ENCODE measurements at places on chromosomes 6 and 20. TPM values are rescaled to one million over a fixed set of nuclear protein-coding genes. Genes with fewer than 3 reads are reported as not detected.
A peak's percentile ranks its signal among the peaks of the same experiment; 100 is the strongest.

- H3K36me3 ChIP-seq, result no peaks in the 10 kb centered on the region
- peaks cover 69% of the 10 kb centered on the region for H3K27me3 ChIP-seq
- DNase-seq, result no peak
Measured at GRCh38 chr20:1784586-1784985, 110.6 kb upstream of the SIRPA start.

GRCh38 chr20:57651881-57652605 is 31.8 kb upstream of the ZBP1 start:
- no peaks in the 10 kb centered on the region for H3K36me3 ChIP-seq
- peaks cover 20% of the 10 kb centered on the region for H3K27me3 ChIP-seq
- no peak overlapping the region for H3K4me3 ChIP-seq
- no peak overlapping the region for H3K27ac ChIP-seq
- H3K4me1 ChIP-seq, result peaks cover 6% of the 10 kb centered on the region
- peak; percentile 62 for DNase-seq

DNA sequence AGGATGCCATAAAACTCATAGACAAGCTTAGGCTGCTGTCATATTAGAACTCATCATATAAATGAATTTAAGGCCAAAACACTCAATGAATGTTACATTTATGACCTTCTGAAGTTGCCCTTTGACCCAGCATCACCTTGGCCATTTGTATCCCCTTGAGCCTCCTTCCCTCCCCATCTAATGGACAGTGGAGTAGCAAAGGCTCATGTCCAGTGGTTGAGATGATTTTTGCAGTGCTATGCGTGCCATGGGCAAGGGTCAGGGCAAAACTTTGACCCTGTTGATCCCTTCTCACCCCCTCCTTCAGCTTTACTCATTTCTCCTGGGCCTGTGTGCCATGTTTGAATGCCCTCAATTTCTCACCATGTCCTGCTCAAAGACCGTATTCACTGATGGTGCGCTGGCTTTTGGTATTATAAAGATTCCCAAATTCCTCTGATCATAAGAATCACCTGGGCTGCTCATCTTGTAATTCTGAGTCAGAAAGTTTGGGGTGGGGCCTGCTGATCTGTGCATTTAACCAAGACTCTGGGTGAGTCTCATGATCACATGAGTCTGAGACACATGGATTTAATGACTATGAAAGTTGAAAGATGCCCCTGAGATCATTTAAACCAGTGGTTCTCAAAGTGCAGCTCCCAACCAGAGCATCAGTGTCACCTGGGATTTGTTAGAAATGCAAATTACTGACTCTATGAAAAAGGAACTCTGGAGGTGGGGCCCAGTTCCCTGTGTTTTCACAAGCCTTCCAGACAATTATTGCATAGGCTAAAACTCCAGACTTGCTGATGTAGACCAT is 57.5 kb upstream of the IL20RA start:
- no peaks in the 10 kb centered on the region for H3K4me1 ChIP-seq
- no peak overlapping the region for H3K4me3 ChIP-seq
- DNase-seq, result no peak
- H3K27me3 ChIP-seq, result no peaks in the 10 kb centered on the region
- H3K36me3 ChIP-seq, result no peaks in the 10 kb centered on the region
- H3K27ac ChIP-seq, result no peak overlapping the region

- H3K36me3 ChIP-seq, result no peaks in the 10 kb centered on the region
- H3K27ac ChIP-seq, result no peak overlapping the region
- H3K27me3 ChIP-seq, result no peaks in the 10 kb centered on the region
- H3K4me1 ChIP-seq, result peaks cover 8% of the 10 kb centered on the region
- no peak for DNase-seq
- H3K4me3 ChIP-seq, result no peak overlapping the region
Measured at GRCh38 chr6:101085327-101085726, 204.2 kb upstream of the ASCC3 start.

GRCh38 chr6:125097186-125097585 is 56.4 kb upstream of the TPD52L1 start:
- no peak overlapping the region for H3K27ac ChIP-seq
- peaks cover 12% of the 10 kb centered on the region for H3K4me1 ChIP-seq
- H3K4me3 ChIP-seq, result no peak overlapping the region

DNA sequence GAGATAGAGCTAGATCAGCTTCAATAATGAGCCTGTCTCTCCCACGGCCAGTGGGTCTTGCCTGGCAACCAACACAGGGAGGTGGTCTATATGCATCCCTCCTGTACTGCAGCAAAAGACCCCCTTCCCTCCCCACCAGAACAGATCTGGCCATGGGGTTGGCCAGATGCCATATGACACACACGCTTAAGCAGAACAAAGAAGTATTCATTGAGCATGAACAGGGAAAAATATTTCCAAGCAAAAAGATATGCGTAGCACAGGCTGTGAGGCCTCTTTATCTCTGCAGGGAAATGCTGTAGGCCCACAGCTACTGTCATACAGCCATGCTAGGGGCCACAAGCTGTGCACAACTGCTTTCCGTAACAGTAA is 73.4 kb upstream of the NRSN1 start:
- no peak for DNase-seq
- peaks cover 3% of the 10 kb centered on the region for H3K27me3 ChIP-seq
- H3K27ac ChIP-seq, result no peak overlapping the region
- no peak overlapping the region for H3K4me3 ChIP-seq
- peaks cover 9% of the 10 kb centered on the region for H3K4me1 ChIP-seq
- no peaks in the 10 kb centered on the region for H3K36me3 ChIP-seq

- peaks cover 12% of the 10 kb centered on the region for H3K4me1 ChIP-seq
- no peaks in the 10 kb centered on the region for H3K36me3 ChIP-seq
- no peak overlapping the region for H3K27ac ChIP-seq
- DNase-seq, result no peak
Measured at GRCh38 chr6:130843575-130844320, 16.5 kb downstream of the SMLR1 start.

The MOG gene
- total RNA-seq, result not detected

DNA sequence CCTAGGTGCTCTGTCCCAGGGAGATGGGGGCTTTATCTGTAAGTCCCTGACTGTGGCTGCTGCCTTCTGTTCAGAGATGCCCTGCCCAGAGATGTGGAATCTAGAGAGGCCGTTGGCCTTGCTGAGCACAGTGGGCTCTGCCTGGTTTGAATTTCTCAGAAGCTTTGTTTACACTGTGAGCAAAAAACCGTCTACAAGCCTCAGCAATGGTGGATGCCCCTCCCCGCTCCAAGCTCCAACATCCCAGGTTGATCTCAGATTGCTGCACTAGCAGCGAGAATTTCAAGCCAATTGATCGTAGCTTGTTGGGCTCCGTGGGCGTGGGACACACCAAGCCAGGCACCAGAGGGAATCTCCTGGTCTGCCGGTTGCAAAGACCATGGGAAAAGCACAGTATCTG is 16.3 kb upstream of the RPP40 start:
- H3K27me3 ChIP-seq, result no peaks in the 10 kb centered on the region
- no peak overlapping the region for H3K27ac ChIP-seq
- H3K36me3 ChIP-seq, result no peaks in the 10 kb centered on the region
- H3K4me1 ChIP-seq, result no peaks in the 10 kb centered on the region

The ANKRD66 gene
- total RNA-seq, result 0.34 TPM

GRCh38 chr6:106360410-106360988 is at the start of gene CRYBG1:
Gene CRYBG1, plus strand, starts transcription at chr6:106360717. Its CDS starts 192 bp downstream, at chr6:106360909.
- DNase-seq, result peak; percentile 90
- H3K36me3 ChIP-seq, result no peaks in the 10 kb centered on the region
- peaks cover 4% of the 10 kb centered on the region for H3K4me1 ChIP-seq
- peak within 1 kb of the TSS; percentile 43 for H3K27ac ChIP-seq

The TMEM200A gene
- 18.4 TPM for total RNA-seq

GRCh38 chr6:109296452-109296851 is 85.8 kb downstream of the CD164 start:
- peak overlapping the region; percentile 24 for H3K4me3 ChIP-seq
- H3K27ac ChIP-seq, result peak overlapping the region; percentile 40
- no peaks in the 10 kb centered on the region for H3K36me3 ChIP-seq
- no peaks in the 10 kb centered on the region for H3K27me3 ChIP-seq

The MOXD1 gene
- 3.7 TPM for total RNA-seq

The THBD gene
- total RNA-seq, result 1.5 TPM

- H3K27me3 ChIP-seq, result no peaks in the 10 kb centered on the region
- no peak for DNase-seq
- peaks cover 29% of the 10 kb centered on the region for H3K36me3 ChIP-seq
- H3K27ac ChIP-seq, result no peak overlapping the region
- peak overlapping the region; percentile 50 for H3K4me3 ChIP-seq
Measured at GRCh38 chr6:16134430-16134829, 5.5 kb downstream of the MYLIP start.

GRCh38 chr6:107244742-107245480 is 129.6 kb upstream of the BEND3 start:
- H3K36me3 ChIP-seq, result peaks cover 5% of the 10 kb centered on the region
- DNase-seq, result no peak
- H3K27ac ChIP-seq, result no peak overlapping the region

GRCh38 chr6:27059621-27060425 is 187.7 kb upstream of the PRSS16 start:
- H3K27me3 ChIP-seq, result peaks cover 5% of the 10 kb centered on the region
- no peaks in the 10 kb centered on the region for H3K36me3 ChIP-seq
- no peak overlapping the region for H3K27ac ChIP-seq
- peaks cover 2% of the 10 kb centered on the region for H3K4me1 ChIP-seq

- H3K27ac ChIP-seq, result no peak overlapping the region
- no peak for DNase-seq
- no peak overlapping the region for H3K4me3 ChIP-seq
Measured at GRCh38 chr20:44279228-44279627, 31.8 kb downstream of the FITM2 start.

- no peaks in the 10 kb centered on the region for H3K36me3 ChIP-seq
- peaks cover 19% of the 10 kb centered on the region for H3K27me3 ChIP-seq
- no peak within 1 kb of the TSS for H3K27ac ChIP-seq
Measured at GRCh38 chr6:73452107-73452461, at the start of gene CGAS. Gene CGAS, minus strand, starts transcription at chr6:73452297. Its CDS starts 116 bp downstream, at chr6:73452181.

DNA sequence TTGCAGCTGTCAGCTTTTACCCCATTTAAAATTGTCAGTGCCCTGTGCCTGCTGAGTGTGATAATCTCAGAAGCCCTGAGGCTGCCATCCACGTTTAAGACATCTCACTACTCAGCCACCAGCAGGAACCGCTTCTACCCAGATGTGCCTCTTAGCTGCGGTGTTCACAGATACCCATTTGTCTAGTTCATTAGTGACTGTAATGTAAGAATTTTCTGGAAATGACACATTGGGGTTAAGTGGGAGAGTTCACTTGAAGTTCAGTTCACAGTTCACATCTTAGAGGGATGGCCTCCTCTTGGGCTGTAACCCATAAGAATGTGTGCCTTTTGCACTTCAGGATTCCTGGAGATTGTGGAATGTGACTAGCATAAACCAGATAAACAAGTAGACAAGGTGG is 477.7 kb downstream of the BTBD3 start:
- peaks cover 8% of the 10 kb centered on the region for H3K4me1 ChIP-seq
- no peak for DNase-seq
- H3K27ac ChIP-seq, result peak overlapping the region; percentile 68
- H3K36me3 ChIP-seq, result no peaks in the 10 kb centered on the region
- no peaks in the 10 kb centered on the region for H3K27me3 ChIP-seq
- H3K4me3 ChIP-seq, result no peak overlapping the region

GRCh38 chr6:105322499-105323225 is 80.2 kb downstream of the PREP start:
- DNase-seq, result no peak
- peaks cover 44% of the 10 kb centered on the region for H3K36me3 ChIP-seq
- H3K27me3 ChIP-seq, result no peaks in the 10 kb centered on the region
- peaks cover 34% of the 10 kb centered on the region for H3K4me1 ChIP-seq
- H3K27ac ChIP-seq, result no peak overlapping the region

DNA sequence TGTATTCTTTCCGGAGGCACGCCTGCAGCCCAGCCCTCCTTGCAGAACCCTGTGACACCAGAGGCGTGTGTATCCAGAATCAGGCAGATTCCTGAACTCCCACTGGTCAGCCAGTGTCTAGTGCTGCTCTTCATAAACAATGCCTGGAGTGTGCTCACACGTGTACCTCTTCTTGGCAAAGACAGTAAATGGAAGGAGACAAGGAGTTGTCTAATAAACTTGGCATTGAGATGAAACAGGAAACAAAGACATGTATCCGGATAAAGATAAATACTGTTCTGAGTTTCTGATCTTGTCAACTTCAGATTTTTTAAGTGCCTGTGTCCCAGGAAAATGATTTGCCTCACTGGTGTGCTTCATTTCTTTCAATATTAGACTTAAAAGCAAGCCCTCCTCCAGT is 1.7 kb downstream of the RPS6KA2 start:
- peaks cover 25% of the 10 kb centered on the region for H3K27me3 ChIP-seq
- no peak for DNase-seq
- H3K4me1 ChIP-seq, result peaks cover 23% of the 10 kb centered on the region
- no peaks in the 10 kb centered on the region for H3K36me3 ChIP-seq

The AAR2 gene
- total RNA-seq, result 27.0 TPM

- no peaks in the 10 kb centered on the region for H3K36me3 ChIP-seq
- H3K4me3 ChIP-seq, result no peak overlapping the region
- H3K4me1 ChIP-seq, result peaks cover 4% of the 10 kb centered on the region
- H3K27me3 ChIP-seq, result peaks cover 14% of the 10 kb centered on the region
- H3K27ac ChIP-seq, result no peak overlapping the region
- no peak for DNase-seq
Measured at GRCh38 chr20:17457079-17457478, 74.1 kb downstream of the BFSP1 start.

The ASIP gene
- not detected for total RNA-seq

GRCh38 chr6:15220062-15220461 is 25.8 kb upstream of the JARID2 start:
- H3K27ac ChIP-seq, result no peak overlapping the region
- H3K36me3 ChIP-seq, result no peaks in the 10 kb centered on the region
- peaks cover 14% of the 10 kb centered on the region for H3K4me1 ChIP-seq
- no peak for DNase-seq
- no peak overlapping the region for H3K4me3 ChIP-seq
- H3K27me3 ChIP-seq, result no peaks in the 10 kb centered on the region

DNA sequence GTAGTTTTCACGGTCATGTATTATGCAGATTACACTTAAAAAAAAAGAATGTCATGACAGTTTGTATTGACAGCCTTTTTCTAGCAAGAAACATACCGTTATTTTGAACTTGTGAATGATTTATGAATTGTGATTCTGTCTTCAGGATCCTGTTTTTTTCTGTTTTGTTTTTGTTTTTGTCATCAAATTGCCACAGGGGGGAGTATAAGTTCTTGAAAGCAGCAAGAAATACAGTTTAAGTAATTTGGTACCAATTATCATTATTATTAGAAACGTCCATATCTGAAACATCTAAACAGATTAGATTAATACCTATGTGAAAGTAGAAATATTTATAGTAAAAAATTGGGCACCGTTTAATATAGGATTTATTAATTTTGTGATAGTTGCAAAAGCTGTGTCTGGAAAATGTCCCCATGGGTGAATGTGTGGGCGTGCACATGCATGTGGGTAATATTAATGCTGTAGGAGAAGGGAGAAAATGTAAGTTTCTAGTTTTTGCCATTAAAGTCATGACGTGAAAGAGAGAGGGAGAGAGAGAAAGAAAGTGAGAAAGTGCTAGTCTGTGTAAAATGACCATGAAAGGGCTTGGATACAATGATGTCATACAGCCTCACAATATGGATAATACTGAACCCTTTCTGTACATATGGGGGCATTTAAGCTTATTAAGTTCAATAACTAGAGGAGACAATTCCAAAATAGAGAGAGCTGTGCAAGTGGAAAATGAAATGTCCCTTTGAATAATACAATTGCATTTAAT is 9.4 kb upstream of the CCN2 start:
- DNase-seq, result no peak
- H3K27me3 ChIP-seq, result no peaks in the 10 kb centered on the region
- H3K36me3 ChIP-seq, result no peaks in the 10 kb centered on the region
- H3K27ac ChIP-seq, result no peak overlapping the region
- H3K4me3 ChIP-seq, result no peak overlapping the region
- peaks cover under 1% of the 10 kb centered on the region for H3K4me1 ChIP-seq

The REM1 gene
- total RNA-seq, result not detected

The HLA-DMB gene
- total RNA-seq, result 0.43 TPM

Measured in type B pancreatic cell (in vitro differentiated cells).